A673 (cell line): ENCODE measurements at places on chromosomes 13 and 19.

- DNase-seq, result no peak
These were observed 490.8 kb downstream of the RFC3 start for GRCh38 chr13:34308725-34309124.

DNA sequence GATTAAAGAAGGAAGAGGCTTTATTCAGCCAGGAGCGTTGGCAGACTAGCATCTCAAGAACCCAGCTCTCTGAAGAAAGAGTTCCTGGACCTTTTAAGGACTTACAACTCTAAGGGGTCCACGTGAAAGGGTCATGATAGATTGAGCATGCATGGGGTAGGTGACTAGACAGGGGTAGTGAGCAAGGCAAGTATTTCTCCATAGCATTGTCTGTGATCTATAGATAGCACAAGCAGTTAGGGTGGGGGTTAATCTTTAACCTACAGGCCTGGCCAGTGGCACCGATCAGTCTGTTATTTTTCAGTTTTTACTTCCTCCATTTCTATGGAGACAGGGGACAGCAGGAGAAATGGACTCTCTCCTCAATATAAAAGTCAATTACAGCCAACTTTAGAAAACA is 983.7 kb downstream of the SLITRK1 start:
- DNase-seq, result no peak

GRCh38 chr13:98989469-98990235 is 11.8 kb upstream of the DOCK9 start:
- DNase-seq, result no peak

GRCh38 chr13:113220877-113221276 is 11.5 kb downstream of the CUL4A start:
- no peak for DNase-seq

DNA sequence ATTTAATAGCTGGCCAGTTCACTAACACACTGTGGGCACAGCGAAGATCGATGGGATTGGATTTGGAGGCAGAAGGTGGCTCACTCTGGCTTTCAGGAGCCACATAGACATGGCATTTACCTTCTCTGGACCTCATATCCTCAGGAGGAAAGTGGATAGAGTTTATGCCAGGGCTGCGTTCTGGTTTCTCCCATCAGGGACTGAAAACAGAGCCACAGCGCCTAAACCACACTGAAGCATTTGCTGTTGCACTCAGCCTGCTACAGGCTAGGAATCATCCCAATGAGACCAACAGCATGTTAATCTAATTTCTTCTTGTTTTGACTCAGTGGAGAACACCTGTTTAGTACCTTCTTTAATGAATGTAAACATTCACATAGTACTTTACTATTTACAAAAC is 1.6 kb downstream of the CYSLTR2 start:
- no peak for DNase-seq
